ENCODE measurements at places on chromosomes 5 and 9.

DNA sequence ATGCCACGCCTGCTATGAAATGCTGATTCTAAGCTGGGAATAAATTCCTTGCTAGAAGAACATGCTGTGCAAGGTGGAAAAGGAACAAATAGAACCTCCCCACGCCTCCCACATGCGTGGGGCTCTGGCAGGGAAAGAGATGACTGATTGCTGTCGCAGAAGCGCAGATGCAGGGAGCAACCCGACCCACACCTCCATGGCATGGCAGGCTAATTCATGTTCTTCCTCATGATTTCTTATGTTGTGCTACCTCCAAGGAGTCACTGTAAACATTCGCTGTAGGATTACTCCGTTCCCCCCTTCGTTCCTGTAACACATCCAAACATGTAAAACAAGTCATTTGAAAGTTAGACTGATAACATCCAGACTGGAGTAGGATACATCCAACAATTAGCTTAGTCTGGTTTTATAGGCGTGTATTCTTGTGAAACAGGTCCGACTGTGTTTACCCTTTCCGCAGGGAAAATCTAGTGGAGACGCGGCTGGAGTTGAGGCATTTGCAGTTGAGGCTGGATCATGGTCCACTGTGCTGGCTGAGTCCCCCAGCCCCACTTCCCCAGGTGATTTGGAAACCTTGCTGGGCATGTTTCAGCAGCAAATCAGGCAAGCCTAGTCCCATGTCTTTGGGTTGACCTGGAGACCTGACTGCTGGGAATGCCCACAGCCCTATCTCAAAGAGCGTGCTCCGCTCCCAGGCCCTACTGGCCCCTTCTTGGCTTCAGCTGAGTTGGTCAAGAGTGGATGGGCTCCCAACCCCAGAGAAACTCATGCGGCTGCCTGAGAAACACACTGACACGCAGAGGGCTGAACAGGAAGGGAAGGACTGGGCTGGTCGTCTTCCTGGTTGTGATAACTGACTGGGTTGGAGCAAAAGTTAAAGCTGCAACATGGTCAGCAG is 24.8 kb upstream of the ANKRD33B start:
- no peak for DNase-seq

GRCh38 chr9:32839013-32839885 is 55.9 kb downstream of the TMEM215 start:
- no peak for DNase-seq

DNA sequence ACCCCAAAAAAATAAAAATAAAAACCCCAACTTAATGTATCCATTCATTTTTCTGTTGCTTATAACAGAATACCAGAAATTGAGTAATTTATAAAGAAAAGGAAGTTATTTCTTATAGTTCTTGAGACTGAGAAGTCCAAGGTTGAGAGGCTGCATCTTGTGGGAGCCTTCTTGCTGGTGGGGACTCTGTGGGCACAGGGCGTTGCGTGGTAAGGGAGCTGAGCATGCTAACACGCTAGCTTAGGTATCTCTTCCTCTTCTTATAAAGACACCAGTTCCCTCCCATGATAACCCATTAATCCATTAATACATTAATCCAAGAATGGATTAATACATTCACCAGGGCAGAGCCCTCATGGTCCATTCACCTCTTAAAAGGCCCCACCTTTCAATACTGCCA is 150.9 kb downstream of the ZSWIM6 start:
- no peak for DNase-seq

DNA sequence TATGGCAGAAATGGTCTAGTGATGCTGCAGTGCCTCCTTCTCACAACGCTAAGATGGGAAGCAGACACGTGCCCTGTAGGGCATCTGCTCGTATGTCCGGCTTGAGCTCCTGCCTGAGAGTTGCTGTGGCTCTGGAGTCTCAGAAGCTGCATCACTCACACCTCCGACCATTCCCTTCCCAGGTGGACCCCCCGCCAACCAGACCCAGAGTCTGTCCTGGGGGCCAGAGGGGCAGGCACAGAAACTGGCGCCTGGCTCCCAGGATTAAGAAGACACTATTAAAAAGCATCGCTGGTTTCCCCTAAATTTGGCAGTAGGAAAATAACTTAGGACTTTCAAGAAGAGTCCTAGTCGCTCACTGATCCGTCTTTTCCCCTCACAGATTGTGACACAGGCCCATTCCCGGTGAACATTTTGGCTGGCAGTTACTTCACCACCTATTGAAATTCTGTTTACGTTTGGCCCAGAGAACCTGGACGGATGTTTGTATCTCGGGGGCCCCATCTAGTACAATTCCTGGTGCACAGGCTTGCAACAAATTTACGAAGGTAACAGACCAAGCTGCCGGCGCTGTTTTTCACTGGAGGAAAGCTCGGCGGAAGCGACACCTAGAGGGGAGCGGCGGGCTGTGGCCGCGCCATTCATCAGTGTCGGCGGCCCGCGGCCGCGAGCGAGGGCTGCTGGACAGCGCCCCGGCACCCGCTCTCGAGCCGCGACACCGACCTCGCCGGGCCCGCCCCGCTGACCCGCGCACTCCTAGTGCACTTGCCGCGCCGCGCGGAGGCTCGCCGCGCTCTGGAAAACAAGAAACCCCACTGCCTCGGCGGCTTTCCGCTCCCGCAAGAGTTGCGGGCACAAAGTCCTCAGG is 1.6 kb downstream of the FSTL4 start:
- DNase-seq, result no peak

- no peak for DNase-seq
Observed at GRCh38 chr9:13971966-13972655, 341.8 kb downstream of the NFIB start.

- no peak for DNase-seq
Observed at GRCh38 chr5:57902095-57902494, 419.5 kb upstream of the ACTBL2 start.

GRCh38 chr9:5578698-5579085 is 50.2 kb upstream of the RIC1 start:
- DNase-seq, result no peak

GRCh38 chr9:113910036-113910639 is 34.0 kb downstream of the ZNF618 start:
- no peak for DNase-seq

- no peak for DNase-seq
Observed at GRCh38 chr9:91346644-91347043, 15.1 kb downstream of the AUH start.

GRCh38 chr5:165829504-165829903 is 2324.1 kb downstream of the MAT2B start:
- no peak for DNase-seq

GRCh38 chr5:77852514-77853352 is 76.6 kb upstream of the TBCA start:
- DNase-seq, result no peak

- DNase-seq, result no peak
Observed at GRCh38 chr5:174563899-174564298, 160.5 kb upstream of the MSX2 start.

DNA sequence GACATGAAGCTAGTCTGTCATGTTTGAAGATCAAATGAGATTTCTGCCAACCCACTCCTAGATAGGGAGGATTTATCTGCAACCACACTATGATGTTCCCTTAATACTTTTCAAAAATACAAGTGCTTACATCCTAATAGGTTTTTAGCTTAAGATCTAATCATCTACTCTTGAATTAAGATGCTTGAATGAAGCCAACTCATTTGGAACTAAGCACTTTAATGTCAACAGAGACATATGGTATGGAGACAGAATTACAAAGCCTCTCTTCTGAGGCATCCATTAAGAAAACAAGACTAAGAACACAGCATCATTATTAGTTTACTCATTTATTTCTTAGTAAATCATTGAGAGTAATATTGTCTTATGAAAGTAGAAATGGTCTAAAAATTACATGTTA is 139.3 kb upstream of the NFIB start:
- DNase-seq, result no peak

DNA sequence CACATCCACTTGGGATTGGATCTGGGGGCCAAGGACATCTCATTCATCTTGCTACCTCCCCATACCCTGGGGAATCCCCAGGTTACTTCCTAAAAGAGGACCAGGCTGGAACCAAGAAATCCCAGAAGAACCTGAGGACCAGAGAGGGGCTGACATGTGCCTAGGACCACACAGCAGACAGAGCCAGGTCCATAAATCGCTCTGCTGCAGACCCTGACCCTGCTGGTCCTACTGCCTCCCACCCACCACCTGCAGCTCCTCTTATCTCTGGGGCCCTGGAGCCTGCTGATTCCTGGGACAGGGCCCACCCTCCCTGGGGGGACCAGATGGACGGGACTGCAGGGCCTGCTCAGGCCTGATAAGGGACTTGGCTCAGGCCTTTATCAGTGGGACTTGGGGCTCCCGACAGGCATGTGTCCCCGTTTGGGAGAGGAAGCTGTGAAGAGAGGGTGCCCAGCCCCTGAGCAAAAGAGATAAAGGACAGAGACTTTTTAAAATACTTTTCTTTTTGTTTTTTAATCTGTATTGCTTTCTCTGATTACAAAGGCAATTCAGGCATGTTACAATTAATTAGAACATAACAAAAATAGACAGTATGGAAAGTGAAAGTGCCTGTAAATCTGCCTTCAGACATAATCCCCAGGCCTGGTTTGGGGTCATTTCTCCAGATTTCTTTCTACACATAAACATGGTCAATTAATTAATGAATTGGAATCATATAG is 101.3 kb upstream of the LARP1 start:
- peak; percentile 99 for DNase-seq

DNA sequence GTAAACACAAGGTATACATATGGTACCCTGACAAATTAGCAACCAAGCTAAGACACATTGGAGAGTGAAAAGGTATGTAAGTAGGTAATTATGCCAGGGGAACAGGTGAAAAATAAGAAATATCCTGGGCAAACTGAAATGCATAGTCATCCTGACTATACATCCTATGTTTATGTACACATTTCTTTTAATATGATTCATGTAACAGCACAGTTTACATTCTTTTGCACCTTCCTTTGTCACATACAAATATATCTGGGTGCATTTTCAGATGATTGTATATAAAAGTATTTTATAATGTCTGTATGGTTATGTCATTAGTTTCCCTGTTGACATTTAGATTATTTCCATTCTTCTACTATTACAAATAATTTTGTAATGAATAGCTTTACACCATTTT is 1146.9 kb downstream of the EFNA5 start:
- no peak for DNase-seq
